ENCODE measurements at places on chromosomes 1 and 21.

- no peak for DNase-seq
These were observed 13.6 kb upstream of the GPX7 start for GRCh38 chr1:52588535-52588934.

GRCh38 chr1:109231066-109231465, 17.3 kb downstream of the SARS1 start:
- DNase-seq, result no peak

DNA sequence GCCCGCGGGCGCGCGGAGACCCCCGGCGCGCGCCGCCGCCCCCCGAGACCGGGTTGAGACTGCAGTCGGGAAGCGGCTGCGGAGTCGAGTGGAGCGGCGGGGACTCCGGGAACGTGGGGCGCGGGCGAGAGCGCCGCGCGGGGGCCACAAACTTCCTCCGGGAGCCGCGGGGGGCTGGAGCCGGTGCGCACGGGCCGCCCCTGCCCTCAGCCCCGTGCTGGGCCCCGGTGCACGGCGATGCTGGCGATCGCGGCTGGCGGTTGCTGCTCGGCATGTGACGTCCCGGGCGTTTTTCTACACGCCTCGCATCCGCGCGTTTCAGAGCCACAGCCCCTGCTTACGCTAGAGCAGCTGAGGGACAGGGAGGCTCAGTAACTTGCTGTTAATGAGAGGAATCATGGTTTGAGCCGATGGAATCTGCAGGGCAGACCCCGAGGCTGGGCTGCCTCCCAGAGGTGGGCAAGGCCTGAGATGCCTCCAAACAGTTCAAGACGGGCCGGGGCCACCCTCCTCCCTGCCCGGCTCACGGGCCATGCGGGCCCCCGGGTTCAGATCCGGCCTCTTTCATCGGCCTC, 520 bp downstream of the TMEM201 start:
- peak; percentile 42 for DNase-seq

- no peak for DNase-seq
These were observed 4.8 kb upstream of the IL24 start for GRCh38 chr1:206892351-206892984.

GRCh38 chr21:33028773-33029384, 3.1 kb downstream of the OLIG2 start:
- peak; percentile 14 for DNase-seq

DNA sequence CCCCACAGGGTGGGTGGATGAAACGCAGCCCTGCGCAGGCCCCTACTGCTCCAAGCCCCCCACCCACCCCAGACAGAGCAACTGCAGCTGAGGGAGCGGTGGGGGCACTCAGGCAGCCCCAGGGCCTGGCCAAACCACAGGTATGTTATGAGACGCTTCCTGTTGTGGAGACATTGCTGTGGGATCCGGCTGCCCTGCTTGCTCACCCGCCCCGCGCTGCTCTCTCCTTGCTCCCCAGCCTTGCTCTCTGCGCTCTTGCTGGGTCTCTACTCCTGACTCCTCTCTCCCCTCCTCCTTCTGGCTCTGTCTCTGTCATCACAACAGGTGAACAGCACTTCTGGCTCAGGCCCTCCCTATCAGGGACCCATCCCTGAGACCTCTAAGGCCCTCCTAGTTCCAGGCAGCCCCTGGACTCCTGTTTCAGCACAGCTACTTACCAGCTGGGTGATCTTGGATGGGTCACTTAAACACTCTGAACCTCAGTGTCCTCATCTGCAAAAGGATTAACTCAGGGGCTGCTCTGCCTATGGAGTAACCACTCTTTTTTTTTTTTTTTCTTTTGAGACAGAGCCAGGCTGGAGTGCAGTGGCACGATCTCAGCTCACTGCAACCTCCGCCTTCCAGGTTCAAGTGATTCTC, 15.9 kb downstream of the COL8A2 start:
- DNase-seq, result no peak

DNA sequence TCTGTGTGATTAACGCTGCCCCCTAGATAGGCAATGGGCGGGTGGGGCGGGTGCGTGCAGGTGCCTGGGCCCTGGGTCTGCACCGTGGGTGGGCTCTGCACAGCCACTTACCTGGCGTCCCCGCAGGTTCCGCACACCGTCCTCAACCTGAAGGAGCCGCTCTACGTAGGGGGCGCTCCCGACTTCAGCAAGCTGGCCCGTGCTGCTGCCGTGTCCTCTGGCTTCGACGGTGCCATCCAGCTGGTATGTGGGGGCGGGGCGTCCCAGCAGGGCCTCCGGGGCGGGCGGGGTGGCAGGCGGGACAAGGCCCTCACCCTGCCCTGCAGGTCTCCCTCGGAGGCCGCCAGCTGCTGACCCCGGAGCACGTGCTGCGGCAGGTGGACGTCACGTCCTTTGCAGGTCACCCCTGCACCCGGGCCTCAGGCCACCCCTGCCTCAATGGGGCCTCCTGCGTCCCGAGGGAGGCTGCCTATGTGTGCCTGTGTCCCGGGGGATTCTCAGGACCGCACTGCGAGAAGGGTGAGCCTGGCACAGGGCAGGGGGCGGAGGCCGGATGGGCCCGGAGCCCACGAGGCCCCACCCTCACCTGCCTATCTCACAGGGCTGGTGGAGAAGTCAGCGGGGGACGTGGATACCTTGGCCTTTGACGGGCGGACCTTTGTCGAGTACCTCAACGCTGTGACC, 22.8 kb downstream of the RNF223 start:
- DNase-seq, result no peak

DNA sequence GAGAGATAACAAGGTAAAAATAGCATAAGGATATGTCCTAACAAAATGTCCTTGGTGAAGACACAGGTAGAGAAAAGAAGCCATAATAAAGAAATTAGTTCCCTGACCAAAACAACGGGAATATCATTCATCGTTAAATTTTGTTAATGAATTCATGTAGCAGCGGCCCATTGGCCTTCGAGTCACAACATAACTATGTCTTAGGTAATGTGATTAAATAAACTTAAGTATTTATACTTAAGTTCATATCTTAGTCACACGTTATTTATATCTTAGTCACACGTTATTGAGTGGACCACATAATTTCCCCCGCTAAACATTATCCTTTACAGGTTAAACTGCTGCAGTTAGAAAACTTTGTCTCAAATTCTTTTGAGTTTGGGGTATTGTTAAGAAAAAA, 1.2 kb downstream of the NEXN start:
- DNase-seq, result no peak

GRCh38 chr21:35323947-35324346, 274.8 kb upstream of the RUNX1 start:
- DNase-seq, result peak; percentile 28
